Activated naive CD4-positive, alpha-beta T cell treated with anti-CD3 and anti-CD28 coated beads, Interleukin-2, amount 50 U/mL, for 72 hours (primary cell): ENCODE measurements at places on chromosomes 6 and 20.

DNA sequence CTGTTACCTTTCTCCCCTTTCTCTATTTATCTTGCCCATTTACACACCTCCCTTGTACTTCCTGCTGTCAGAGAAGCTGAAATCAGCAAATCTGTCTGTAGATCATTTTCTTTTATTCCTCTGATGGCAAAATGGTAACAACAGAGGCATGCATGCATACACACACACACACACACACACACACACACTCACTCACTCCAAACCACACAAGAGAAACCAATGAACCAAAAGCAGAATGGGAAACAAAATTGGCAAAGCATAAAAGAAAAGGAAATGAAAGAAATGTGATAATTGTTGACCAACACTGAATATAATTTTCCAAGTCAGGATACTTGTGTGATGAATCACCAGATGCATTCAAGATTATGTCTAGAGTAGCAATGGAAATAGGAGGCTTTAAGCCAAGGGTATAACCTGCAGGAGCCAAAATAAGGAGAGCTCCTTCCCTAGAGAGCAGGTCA lies 172.4 kb downstream of the PLCB4 start:
- no peak for DNase-seq

- no peak for DNase-seq
Measured at GRCh38 chr6:74152096-74152675, 456.2 kb downstream of the CD109 start.

DNA sequence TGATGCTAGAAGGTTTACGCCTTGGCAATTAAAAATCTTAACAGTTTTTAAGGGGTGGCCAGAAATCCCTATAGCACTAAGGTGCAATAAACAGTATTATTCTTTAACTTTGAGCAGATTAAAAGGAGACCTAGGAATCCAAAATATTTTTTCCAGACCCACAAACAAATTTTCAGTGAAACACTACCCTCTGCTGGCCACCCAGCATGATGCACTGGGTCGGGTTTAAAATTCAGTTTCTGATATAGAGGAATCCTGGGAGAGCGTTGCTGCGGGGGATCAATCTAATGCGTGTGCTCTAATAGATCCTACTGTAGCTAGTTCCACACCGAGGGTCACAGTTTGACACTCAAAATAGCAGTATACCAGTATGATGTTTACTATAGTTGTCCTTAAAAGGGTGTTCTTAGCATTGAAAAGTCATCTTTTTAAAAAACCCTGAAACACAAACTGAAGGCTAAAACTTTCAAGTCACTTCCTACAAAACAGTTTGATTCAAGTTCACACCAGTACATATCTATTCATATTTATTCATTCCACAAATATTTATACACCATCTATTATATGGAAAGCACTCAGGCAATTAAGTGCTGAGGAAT lies 10.2 kb downstream of the UBE3D start:
- no peak for DNase-seq

- DNase-seq, result no peak
Measured at GRCh38 chr6:71482742-71483141, 194.1 kb downstream of the OGFRL1 start.

GRCh38 chr6:10412461-10413261 lies 2.2 kb downstream of the TFAP2A start:
- no peak for DNase-seq

- no peak for DNase-seq
Measured at GRCh38 chr20:37237656-37238055, 24.0 kb downstream of the GHRH start.

DNA sequence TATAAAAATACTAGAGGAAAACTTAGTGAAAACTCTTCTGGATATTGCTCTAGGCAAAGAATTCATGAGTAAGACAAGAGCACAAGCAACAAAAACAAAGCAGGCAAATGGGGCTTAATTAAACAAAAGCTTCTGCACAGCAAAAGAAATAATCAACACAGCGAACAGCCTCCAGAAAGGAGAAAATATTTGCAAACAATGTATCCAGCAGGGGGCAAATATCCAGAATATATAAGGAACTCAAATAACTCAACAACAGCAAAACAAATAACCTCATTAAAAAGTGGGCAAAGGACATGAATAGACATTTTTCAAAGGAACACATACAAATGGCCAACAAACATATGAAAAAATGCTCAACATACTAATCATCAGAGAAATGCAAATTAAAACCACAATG lies 17.1 kb upstream of the HECA start:
- no peak for DNase-seq

- DNase-seq, result no peak
Measured at GRCh38 chr6:94478133-94479005, 1059.0 kb upstream of the EPHA7 start.

- DNase-seq, result peak; percentile 60
Measured at GRCh38 chr6:41940759-41941279, 789 bp downstream of the CCND3 start.

GRCh38 chr6:13342414-13343019 lies 14.2 kb upstream of the TBC1D7 start:
- DNase-seq, result no peak

GRCh38 chr20:24786111-24786495 lies 163.0 kb upstream of the CST7 start:
- no peak for DNase-seq

DNA sequence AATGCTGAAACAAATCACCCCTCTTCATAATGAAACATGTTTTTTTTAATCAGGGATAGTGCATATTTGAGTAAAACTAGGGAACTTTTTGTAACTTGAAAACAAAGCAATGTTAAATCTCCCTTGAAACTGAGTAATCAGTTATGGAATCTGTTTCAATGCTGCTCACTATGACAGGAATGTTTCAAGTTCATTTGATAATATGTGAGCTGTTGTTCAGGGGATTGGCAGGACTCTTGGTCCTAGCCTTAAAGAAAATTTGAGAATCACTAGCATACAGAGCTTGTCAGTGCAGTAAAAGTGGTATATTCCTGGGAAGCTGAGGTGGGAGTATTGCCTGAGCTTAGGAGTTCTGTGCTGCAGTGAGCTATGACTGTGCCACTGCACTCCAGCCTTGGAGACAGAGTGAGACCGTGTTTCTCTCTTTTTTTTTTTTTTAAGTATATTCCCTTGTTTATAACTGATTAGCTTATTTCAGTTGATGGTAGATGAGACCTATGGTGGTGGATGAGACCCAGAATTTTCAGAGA lies 21.6 kb upstream of the CALHM6 start:
- no peak for DNase-seq

- no peak for DNase-seq
Measured at GRCh38 chr6:140462453-140463311, 1088.2 kb upstream of the CITED2 start.

GRCh38 chr6:133806382-133807140 lies 82.4 kb upstream of the TCF21 start:
- no peak for DNase-seq

DNA sequence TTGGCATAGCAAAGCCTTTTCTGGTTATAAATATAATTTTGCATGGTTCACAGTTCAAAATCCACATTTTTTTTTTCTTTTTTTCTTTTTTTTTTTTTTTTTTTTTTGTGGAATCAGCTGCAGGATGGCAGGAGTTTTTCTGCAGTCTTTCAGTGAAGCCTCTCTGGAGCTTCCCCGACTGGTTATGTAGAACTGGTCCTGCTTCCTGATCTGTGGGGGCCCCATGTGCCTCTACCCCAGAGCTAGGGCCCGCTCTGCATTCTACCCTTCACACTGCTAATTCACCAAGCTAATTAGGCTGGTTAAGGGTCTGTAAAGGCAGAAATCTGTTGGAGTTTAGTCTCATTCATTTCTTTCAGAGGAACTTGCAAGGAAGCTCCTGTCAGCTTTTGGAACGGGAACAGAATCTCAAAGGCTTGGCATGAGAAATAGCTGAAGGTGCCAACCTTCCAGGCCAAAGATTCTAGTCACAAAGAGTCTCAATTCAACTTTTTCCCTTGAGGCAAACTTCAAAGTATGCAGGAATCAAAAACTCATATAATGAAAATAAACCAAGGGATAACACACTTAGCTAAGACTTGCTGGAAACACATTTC lies 45.5 kb downstream of the HMGN3 start:
- DNase-seq, result no peak

DNA sequence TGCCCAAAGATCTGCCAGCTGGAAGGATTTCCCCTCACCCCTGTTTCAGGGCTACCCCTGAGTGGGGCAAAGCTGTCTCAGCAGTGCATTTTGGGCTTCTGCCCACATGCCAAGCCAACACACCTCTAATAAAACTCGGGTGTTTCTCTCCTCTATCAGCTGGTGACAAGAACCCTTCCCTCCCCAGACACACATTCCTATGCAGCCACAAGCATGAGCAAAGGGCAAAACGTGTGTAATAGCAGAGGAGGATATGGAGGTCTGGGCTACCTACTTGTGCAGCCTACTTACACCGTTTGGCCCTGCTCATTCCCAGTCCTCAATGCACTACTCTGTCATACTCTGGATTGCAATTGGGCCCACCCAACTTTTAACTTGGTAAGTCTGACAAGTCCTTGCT lies 101.3 kb downstream of the IYD start:
- DNase-seq, result no peak

GRCh38 chr6:101784094-101784493 lies 390.6 kb downstream of the GRIK2 start:
- no peak for DNase-seq

GRCh38 chr20:49620364-49621240 lies 52.7 kb upstream of the PTGIS start:
- DNase-seq, result no peak

DNA sequence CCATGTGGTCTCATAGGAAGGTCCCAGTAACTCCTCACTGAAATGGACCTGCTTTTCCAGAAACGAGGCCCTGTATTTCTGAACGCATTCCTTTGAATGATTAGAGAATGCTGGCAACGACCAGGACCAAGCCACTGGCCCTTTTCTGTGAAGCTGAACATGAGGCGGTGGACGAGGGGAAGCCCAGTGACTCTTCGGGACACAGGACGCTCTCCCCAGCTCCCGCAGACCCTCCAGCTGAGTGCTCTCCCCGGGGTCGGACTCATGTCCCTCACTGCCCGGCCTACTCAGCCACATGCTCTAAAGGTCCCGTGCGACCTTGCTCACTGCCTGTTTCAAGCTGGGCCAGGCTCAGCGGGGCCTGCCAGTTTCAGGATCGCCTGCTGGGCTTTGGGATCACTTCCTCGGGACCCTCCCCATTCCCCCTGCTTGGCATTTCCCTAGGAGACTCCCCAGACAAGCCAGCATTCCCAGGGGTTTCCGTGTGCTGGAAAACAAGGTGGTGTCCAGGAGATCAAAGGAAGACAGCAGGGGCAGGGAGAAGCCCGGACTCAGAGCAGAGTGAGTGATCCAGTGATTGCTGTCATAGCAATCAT lies 2.6 kb upstream of the CST9 start:
- no peak for DNase-seq

DNA sequence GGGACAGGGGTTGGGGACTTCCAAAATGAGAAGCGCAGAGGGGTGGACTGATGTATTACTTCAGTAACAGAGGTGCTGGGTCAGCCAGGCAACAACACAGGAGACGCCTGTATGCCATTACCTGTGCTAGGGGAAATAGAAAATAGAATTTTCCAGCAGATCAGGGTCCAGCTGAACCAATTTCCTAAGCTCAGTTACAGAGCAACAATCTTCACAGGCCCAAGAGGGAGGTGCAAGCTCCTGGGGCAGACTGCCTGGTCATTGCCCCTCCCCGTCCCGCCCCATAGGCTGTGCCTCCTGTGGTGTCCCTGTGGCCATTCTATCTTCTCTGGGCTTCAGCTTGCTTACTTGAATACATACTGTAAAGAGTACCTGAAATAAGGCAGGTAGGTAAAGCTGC lies 3.7 kb downstream of the KCNK5 start:
- DNase-seq, result no peak

DNA sequence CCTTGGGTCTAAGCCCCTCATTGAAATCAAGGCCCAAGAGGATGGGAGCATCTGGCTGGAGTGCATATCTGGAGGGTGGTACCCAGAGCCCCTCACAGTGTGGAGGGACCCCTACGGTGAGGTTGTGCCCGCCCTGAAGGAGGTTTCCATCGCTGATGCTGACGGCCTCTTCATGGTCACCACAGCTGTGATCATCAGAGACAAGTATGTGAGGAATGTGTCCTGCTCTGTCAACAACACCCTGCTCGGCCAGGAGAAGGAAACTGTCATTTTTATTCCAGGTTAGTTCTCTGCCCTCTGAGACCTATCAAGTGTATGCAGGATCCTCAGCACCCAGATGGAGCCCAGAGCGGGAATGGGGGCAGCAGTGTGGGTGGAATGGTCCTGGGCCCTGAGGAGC lies 5.1 kb downstream of the BTN2A2 start:
- no peak for DNase-seq

- DNase-seq, result no peak
Measured at GRCh38 chr20:23126281-23127061, 40.3 kb upstream of the CD93 start.

- no peak for DNase-seq
Measured at GRCh38 chr6:74458536-74458935, 747.3 kb downstream of the COL12A1 start.

- DNase-seq, result no peak
Measured at GRCh38 chr6:148492654-148493290, 150.1 kb downstream of the SASH1 start.

DNA sequence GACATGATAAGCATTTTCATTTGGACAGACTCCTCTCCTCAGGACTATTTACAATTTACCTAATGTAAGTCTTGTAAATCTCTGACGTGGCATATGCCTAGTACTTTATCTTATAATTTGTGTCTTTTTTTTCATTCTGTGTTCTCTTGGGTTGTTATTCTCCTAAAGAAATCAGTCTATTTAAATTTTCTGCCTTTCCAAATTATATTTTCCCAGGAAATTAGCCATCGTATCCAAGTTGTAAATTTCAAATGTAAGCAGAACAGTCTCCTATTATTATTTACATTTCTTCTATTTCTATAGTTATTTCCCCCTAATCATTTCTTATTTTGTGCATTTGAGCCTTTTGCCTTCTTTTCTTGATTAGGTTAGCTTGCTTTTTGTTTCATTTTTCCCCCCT lies 17.5 kb upstream of the BCAS4 start:
- no peak for DNase-seq

DNA sequence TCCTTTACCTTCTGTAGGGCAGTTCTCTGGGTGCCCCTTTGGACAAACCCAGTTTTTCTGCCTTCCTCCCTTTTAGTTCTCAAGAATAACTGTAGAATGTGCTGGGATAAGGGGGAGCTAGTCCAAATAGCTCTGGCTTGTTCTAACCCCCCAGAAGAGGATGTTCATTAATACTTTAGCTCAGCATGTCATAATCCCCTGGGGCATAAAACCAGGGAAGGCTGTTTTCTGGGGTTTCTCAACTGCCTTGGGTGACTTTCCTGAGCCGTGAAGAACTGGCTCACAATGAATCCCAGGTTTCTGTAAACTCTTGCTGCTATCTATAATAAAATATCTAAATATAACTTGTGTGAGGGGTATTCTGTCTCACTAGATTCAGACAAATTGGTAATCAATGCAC lies 44.5 kb upstream of the RNF217 start:
- DNase-seq, result no peak
